ENCODE measurements at places on chromosomes 12 and 14.

- no peak for DNase-seq
These were observed 13.3 kb downstream of the C12orf75 start for GRCh38 chr12:105343836-105344235.

DNA sequence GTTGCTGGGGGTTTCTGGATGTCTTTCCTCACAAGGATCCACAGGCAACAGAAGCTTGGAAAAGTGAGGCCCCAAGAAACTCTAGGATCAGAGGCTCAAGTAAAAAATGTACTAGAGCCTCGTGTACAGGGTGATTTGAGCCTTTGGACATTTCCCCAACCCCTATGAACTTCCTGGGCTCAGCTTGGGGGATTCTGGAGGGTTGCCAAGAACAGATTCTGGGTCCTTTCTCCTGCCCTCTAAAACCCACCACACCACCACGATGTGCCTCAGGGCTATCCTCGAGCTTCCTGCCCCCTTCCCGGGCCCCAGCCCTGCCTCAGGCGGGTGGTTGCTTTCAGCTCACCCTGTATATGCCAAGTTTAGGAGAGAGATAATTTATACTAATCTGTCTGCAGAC, 583 bp downstream of the FAM186B start:
- no peak for DNase-seq

GRCh38 chr12:56029166-56029519, 8.3 kb downstream of the IKZF4 start:
- DNase-seq: no peak

- no peak for DNase-seq
These were observed 37.3 kb upstream of the EVL start for GRCh38 chr14:100027771-100028490.

DNA sequence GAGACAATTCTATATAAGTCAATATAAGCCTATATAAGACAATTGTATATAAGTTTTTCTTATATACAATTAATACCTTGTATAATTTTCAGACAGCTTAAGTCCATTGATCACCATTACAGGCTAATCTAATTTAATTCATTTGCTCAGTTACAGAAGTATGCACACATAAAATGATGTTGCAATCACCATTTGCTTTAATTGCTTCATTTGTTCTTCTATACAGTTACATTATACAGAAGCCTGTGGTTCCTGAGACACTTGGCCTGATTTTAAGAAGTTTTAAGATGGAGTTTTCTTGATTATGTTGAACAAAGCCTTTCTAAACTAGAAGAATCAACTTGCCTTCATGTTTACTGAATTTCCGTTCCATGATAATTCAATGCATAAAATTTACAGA, 314.6 kb upstream of the PDE3A start:
- DNase-seq: no peak

DNA sequence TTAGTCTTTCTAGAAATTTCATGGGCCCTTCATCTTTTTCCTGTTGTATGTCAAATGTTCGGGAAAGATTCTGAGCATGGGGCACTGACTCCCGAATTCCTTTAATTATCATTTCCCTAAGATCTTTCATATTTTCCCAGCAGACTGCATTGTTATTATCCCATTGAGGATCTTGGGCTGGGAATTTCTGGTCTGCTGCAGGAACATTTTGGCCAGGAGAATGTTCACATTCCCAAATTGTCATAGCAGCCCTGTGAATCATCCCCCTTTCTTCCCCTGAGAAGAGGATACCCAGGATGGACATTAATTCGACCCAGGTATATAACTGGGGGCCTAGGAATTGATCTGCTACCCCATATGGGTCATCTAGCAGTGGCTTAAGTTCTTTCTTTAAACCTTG, 112.5 kb downstream of the RIN3 start:
- DNase-seq: no peak

DNA sequence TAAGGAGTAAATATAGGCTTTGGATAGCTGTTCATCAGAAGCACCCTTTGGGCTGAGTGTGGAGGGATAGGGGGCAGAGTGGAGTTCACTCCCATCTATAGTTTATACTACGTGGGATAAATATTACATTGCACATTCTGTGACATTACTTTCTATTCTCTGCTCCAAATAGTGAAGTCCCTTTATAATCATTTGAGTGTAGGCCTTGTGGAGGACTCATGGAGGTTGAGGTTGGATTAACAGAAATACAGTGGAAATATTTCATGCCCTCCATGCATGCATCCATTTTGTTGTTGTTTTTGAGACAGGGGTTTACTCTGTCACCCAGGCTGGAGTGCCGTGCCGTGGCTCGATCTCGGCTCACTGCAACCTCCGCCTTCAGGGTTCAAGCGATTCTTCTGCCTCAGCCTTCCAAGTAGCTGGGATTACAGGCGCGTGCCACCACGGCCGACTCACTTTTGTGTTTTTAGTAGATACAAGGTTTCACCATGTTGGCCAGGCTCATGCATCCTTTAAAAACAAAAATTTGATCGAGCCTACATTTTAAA, 1.4 kb downstream of the CHPT1 start:
- DNase-seq: no peak

DNA sequence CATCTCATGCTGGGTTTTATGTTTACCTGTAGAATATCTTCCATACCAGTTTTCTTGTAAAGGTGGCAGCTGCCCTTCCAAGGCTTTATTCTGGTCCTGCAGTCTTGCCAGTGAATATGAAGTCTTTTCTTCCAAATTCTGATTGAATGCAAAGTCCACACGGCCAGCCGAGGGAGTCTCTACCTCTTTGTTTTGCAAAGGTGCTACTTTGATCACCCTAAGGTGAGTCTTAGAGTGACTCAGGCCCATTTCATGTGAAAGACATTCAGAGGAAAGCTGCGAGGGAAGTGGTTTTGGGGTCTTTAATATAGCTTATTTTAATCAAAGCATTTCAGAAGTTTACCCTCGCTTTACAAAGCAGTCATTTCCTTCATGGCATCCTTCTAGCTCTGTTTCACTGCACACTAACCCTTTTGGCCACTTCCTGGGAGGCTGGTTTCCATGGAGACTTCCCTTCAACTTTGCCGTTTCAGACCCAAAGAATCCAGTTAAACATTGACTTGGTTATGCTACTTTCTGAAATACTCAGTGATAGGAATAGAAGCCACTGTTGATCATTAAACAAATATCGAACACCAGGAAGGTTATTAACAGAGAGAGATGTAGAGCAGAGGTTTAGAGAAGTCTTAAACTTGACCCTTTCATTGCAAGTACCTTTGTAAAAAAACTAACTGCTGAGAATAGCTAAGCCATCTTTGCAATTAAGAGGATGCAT, at the start of gene CCDC198:
TSS of gene CCDC198 (minus strand) at position 391 of the 715 bp plus-strand sequence. CDS start at position 249, 142 bp downstream.
- no peak for DNase-seq

- peak; percentile 63 for DNase-seq
These were observed 2.5 kb downstream of the FAM222A start for GRCh38 chr12:109716092-109716479.

DNA sequence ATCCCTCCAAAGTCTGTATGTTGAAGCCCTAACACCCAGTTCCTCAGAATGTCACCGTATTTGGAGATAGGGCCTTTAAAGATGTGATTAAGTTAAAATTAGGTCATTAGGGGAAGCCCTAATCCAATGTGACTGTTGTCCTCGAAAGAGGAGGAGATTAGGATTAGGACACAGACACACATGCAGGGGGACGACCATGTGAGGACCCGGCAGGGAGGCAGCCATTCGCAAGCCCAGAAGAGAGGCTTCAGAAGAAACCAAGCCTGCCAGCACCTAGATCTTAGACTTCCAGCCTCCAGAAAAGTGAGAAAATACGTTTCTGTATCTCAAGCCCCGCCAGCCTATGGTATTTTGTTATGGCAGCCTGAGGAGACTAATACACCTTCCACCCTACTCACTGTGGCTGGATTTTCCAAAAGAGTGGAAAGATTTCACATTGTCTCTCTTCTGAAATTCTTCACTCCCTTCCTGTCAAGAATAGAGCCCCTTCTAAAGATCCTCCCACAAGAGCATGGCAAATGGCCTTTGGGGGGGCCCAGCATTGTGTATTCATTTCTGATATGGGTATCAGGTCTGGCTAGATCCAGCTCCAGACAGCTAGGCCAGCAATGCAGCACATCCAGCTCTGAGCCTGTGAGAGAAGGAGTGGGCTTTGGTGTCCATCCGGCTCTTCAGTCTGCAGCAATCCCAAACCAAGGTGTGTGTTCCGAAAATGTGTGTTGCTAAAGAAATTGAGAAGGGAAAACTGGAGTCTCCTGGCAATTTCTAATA, 15.4 kb upstream of the UBC start:
- no peak for DNase-seq

- DNase-seq: no peak
These were observed 5.1 kb downstream of the CLECL1 start for GRCh38 chr12:9727813-9728212.

GRCh38 chr12:78085542-78086182, 255.0 kb downstream of the NAV3 start:
- DNase-seq: no peak

All from OCI-M1 (cell line).